Left ventricle myocardium superior (tissue), 1 donor: ENCODE measurements at places on chromosomes 7 and 10. TPM values are rescaled to one million over a fixed set of nuclear protein-coding genes. Genes with fewer than 3 reads are reported as not detected.

GRCh38 chr7:14271441-14271840 lies 282.0 kb upstream of the ETV1 start:
- DNase-seq: no peak

GRCh38 chr7:154794147-154794780 lies 208.7 kb downstream of the PAXIP1 start:
- peak; percentile 32 for DNase-seq

DNA sequence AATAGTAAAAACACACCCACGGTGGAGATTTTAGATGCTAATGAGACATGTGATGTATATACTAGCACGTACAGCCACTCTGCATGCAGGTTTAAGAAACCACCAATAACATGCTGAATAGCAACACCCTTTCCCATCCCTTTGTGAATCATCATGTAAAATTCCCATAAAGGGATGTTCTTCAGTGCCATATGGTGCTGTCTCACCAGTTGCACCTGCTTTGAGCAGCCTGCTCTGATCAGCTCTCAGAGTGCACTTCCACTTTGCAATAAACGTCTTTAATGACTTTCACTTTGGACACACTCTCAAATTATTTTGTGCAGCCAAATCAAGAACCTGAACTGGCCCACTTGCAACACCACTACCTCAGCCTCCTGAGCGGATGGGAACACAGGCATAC lies 615.0 kb downstream of the ANKRD7 start:
- DNase-seq: no peak

GRCh38 chr10:113765910-113766309 lies 14.4 kb downstream of the PLEKHS1 start:
- DNase-seq: no peak

GRCh38 chr10:44126291-44126717 lies 258.6 kb downstream of the CXCL12 start:
- DNase-seq: no peak

DNA sequence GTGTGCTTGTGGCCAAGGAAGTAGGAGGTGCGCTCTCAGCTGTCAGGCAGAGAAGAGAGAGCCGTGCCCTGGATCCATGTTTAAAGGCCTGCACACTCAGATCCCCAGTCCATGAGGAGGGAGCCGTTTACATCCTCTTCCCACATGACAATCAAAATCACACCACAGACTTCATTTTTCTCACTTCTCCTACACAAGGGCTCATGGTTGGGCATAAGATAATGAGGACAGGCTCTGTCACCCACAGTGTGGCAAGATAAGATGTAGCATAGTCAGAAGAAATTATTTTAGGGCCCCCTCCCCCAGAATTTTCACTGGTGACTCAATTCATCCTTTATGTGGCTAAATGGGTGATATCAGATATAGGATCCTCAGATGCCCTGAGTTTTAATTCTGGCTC lies 35.9 kb upstream of the INHBA start:
- DNase-seq: no peak

GRCh38 chr7:154388412-154388811 lies 336.2 kb downstream of the DPP6 start:
- no peak for DNase-seq

GRCh38 chr10:61835946-61836887 lies 65.3 kb upstream of the ARID5B start:
- DNase-seq: no peak

- no peak for DNase-seq
Measured at GRCh38 chr10:123888751-123889150, 2.9 kb downstream of the CPXM2 start.

DNA sequence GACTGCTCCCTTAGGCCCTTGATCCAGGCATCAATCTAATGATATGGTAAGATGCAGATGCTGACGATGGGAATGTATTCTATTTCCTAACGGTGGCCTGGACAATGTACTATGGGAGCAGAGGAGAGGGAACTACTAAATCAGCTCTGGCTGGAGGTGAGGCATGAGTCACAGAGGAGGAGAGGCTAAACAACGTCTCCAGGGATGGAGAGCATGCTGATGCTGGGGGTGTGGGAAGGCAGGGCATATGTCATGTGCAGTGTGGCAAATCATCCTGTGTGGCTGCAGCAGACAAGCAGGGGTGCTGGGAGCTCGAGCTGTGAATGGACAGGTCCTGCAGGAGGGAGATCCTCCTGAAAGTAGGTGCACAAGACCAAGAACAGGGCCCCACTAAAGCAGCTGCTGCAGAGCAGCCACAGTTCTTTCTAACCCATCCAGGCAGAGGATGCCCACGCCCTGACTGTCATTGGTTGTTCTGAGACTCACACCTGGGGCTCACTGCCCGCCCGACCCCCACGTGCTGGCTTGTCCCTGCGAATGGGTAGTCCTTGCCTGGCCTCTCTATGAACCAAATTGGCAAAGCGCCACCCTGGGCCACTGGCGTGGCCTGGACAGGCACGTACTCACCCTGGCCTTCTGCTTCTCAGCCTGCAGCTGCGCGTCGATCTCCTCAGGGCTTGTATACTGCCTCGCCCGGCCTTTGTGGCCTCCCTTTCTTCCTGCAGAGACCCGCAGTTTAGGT lies 4.0 kb downstream of the PDAP1 start:
- no peak for DNase-seq

DNA sequence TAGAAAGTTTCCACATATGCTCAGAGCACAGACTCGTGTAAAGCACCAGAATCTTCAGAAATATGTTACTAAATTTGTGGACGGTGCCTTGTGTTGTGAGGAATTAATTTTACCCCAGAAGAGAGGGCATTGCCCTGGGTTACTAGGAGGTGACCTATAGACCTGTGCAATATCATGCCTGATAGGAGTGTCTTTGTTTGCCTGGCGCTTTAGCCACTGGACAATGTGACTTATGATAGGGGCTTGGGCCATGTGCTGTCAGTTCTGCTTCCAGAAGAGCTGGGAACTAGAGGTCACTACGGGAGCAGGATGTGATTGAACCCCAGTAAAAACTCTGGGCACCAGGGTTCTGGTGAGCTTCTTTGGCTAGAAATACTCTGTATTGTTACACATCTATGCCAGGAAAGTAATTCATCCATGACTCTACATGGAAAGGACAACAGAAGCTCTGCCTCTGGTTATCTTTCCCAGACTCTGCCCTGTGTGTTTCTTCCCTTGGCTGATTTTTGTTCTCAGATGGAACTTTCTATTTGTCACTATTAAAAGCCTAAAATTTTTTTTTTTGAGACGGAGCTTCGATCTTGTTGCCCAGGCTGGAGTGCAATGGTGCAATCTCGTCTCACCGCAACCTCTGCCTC lies 75.5 kb downstream of the SIRT1 start:
- no peak for DNase-seq

DNA sequence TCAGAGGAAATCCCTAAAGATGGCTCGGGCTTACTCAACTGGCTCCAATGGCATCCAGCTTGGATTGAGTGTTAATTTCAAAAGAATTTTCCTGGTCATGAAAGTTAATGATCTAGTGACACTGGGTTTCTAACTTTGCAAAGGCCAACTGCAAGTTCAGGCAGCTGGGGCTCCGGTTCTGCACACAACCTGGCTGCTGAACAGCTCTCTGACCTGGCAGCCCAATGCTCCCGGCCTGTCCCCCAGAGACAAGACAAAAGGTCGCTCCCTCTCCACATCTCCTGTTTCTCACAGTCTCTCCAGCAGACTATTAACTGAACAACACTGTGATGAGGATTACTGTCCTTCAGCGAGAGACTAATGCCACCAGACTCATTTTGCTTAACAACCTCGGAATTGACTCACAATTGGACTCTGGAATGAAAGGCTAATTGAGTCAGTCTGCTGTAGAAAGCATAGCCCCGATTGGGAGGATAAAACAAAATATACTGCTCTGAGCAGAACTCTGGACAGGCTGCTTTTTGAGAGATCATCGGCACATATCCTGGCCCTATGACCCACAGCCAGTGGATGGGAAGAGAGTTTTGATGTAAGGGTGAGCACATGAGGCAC lies 174.5 kb downstream of the GFRA1 start:
- no peak for DNase-seq

GRCh38 chr7:46534664-46535588 lies 613.9 kb upstream of the IGFBP3 start:
- no peak for DNase-seq

DNA sequence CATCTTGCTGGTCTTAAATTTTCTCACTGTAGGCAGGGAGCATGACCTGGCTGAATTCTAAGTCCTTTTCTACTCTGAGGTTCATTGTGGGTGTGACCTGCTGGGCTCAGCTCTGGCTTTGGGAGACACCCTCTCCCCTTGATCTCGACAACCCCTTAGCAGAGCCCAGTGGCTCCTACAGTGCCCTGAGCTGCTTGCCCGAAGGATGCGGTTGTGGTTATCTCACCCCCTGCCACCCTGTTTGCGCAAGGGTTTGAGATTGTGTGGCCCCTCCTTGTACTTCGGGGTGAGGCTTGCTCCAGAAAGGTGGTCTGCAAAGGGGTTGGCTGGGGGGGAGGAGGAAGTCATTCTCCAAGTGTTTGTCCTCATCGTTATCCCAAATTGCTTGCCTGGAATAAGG lies 55.3 kb downstream of the TCF7L2 start:
- DNase-seq: no peak

GRCh38 chr10:586151-586550 lies 103.3 kb downstream of the DIP2C start:
- peak; percentile 25 for DNase-seq

The EN2 gene
- total RNA-seq: not detected

The COX15 gene
- 35.7 TPM for total RNA-seq

The HYAL4 gene
- total RNA-seq: not detected

The NRG3 gene
- 0.15 TPM for total RNA-seq

The CSTF2T gene
- total RNA-seq: 21.3 TPM

The TRIM74 gene
- total RNA-seq: 0.35 TPM
